ENCODE measurements at places on chromosomes 5 and 9. TPM values are rescaled to one million over a fixed set of nuclear protein-coding genes. Genes with fewer than 3 reads are reported as not detected.

DNA sequence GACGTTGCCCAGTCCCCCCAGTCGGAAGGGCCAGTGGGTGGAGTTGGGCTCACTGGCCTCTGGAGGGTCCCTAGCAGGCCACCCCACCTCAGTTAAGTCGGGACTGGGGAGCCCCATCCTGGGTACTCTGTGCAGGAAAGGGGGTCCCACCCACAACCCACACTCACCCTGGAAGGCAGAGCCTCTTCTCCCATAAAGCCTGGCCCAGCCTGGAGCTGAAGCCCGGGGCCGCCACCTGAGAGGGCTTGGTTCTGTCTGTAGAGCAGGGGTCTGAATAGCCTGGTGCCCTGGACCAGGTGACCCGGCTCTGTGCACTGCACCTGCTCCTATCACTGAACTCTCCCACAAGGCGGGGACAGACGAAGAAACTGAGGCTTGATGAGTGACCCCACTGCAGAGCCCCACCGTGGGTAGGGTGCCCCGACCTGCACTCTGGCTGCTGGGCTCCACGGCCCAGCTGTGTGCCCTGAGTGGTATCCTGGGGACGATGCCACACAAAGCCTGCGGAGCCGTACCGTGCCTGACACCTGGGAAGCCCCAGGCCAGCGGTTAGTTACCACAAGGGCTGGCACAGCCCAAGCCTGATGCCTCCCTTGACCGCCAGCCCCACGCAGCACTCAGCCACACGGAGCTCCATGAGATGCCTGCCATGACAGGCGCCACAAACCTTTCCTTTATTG, 7.3 kb downstream of the PTGES2 start:
- H3K4me3 ChIP-seq: no peak overlapping the region
- peaks cover 8% of the 10 kb centered on the region for H3K4me1 ChIP-seq
- no peaks in the 10 kb centered on the region for H3K27me3 ChIP-seq
- H3K36me3 ChIP-seq: peaks cover 6% of the 10 kb centered on the region

DNA sequence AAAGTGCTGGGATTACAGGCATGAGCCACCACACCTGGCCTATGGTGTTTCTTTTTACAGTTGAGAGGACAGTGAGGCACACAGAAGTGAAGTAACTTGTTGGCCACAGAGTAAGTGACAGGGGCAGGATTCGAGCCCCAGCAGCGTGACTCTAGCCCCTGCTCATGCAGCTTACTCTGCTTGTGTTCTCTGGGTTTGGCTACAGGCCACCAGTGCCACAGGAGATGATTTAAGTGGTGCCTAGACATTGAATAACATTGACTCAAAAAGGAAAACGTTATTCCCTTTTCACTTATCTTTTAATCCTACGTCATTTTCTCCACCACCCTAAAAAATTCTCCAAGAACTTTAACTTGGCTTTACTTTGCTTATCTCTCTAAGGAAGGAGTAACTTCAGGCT, 61.4 kb downstream of the SNX24 start:
- peaks cover 13% of the 10 kb centered on the region for H3K4me1 ChIP-seq
- H3K27ac ChIP-seq: no peak overlapping the region
- no peaks in the 10 kb centered on the region for H3K27me3 ChIP-seq
- no peaks in the 10 kb centered on the region for H3K36me3 ChIP-seq
- no peak overlapping the region for H3K4me3 ChIP-seq

WWC1 gene
- 3.3 TPM for total RNA-seq

DNA sequence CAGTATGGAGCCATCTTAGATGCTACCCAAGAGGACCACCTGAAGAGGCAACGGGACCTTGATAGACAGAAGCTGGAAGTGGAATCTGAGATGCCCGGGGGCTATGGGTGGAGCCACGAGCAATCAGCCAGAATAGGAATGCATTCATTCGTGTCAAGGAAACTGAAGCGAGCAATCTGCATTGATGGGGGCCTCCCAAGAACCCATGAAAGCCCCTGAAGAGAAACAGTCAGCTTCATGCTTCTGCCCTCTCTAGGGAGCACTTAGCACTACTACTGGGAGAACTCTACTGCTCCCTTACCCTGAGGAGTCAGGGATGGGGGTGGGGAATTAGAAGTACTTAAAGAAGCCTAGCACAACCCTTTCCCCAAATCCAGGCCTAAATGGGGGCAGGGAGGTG, 51.9 kb upstream of the TCERG1 start:
- no peak for DNase-seq
- no peak overlapping the region for H3K4me3 ChIP-seq
- H3K27ac ChIP-seq: no peak overlapping the region
- H3K27me3 ChIP-seq: peaks cover 29% of the 10 kb centered on the region
- no peaks in the 10 kb centered on the region for H3K36me3 ChIP-seq

GPR151 gene
- total RNA-seq: not detected

LCP2 gene
- 6.2 TPM for total RNA-seq

- DNase-seq: peak; percentile 75
- peak overlapping the region; percentile 57 for H3K27ac ChIP-seq
- no peaks in the 10 kb centered on the region for H3K27me3 ChIP-seq
- H3K36me3 ChIP-seq: peaks cover 91% of the 10 kb centered on the region
- H3K4me3 ChIP-seq: no peak overlapping the region
- H3K4me1 ChIP-seq: no peaks in the 10 kb centered on the region
Measured at GRCh38 chr5:142906863-142907671, 136.9 kb downstream of the ARHGAP26 start.

GRCh38 chr5:140213370-140213983, 38.5 kb downstream of the CYSTM1 start:
- no peak for DNase-seq
- no peaks in the 10 kb centered on the region for H3K27me3 ChIP-seq
- H3K4me3 ChIP-seq: no peak overlapping the region
- peaks cover 4% of the 10 kb centered on the region for H3K36me3 ChIP-seq
- no peak overlapping the region for H3K27ac ChIP-seq

- no peak overlapping the region for H3K4me3 ChIP-seq
- H3K27ac ChIP-seq: no peak overlapping the region
- peaks cover 7% of the 10 kb centered on the region for H3K4me1 ChIP-seq
Measured at GRCh38 chr5:38758774-38759600, 86.8 kb upstream of the OSMR start.

DNA sequence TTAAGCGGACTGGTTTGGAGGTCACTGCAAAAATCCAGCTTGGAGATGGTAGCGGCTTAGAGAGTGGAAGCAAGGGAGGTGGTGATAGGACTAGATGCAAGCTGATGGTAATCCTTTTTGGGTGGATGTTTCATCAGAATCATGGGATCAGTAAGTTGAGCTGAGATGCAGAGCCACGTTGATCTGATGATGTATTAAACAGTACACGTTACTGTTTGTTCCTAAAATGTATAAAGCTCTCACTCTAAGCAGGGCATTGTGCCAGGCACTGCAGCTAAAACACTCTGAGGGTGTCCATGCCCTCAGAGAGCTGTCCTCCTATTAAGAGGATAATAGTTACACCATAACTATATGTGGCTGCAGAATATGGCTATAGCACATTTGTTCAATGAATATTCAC, 93.1 kb downstream of the JAKMIP2 start:
- no peaks in the 10 kb centered on the region for H3K27me3 ChIP-seq
- no peak for DNase-seq
- H3K4me1 ChIP-seq: no peaks in the 10 kb centered on the region
- no peaks in the 10 kb centered on the region for H3K36me3 ChIP-seq
- H3K4me3 ChIP-seq: no peak overlapping the region

GRCh38 chr9:127626752-127627493, 14.8 kb downstream of the STXBP1 start:
- no peak for DNase-seq
- H3K27me3 ChIP-seq: no peaks in the 10 kb centered on the region
- H3K36me3 ChIP-seq: no peaks in the 10 kb centered on the region
- H3K27ac ChIP-seq: peak overlapping the region; percentile 41
- no peak overlapping the region for H3K4me3 ChIP-seq

DNA sequence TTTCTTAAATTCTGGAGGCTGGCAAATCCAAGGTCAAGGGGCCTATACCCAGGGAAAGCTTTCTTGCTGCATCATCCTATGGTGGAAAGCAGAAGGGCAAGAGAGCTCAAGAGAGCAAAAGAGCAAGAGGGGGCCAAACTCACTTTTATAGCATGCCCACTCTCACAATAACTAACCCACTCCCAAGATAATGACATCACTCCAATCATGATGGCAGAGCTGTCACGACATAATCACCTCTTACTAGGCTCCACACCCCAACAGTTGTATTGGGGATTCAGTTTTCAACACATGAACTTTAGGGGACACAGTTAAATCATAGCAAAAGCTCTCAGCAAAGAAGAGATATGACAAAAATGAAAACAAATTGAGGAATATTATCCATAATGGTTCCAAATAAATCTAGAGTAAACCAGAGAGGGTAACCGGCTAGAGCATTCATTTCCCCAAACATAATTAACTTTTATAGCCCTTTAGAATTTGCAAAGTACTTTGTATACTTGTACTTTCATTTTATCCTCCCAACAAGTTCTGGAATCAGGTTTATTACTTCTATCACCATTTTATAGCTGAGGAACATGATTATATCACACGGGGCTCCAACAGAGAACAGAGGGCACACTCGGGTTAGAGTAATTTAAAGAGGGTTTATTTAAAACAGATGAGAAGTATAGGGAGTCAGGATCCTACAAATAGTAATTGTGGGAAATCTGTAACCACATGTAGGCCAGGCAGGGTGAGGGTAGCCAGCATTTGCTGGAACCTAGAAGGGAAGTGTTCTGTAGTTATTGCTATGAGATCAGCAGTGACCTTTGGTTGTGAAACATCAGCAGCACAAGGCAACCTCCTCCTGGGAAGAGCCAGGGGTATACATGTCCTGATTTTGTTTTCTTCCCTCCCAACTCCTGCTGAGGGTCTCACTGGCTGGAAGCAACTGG, 7.2 kb upstream of the TARS1 start:
- H3K27ac ChIP-seq: no peak overlapping the region
- H3K4me3 ChIP-seq: no peak overlapping the region
- H3K36me3 ChIP-seq: no peaks in the 10 kb centered on the region
- no peaks in the 10 kb centered on the region for H3K4me1 ChIP-seq

GRCh38 chr5:73420666-73421065, 27.9 kb downstream of the FOXD1 start:
- peaks cover 98% of the 10 kb centered on the region for H3K27me3 ChIP-seq
- H3K4me3 ChIP-seq: no peak overlapping the region
- no peak for DNase-seq
- peaks cover 12% of the 10 kb centered on the region for H3K4me1 ChIP-seq

- no peak for DNase-seq
- H3K27me3 ChIP-seq: no peaks in the 10 kb centered on the region
- peaks cover 47% of the 10 kb centered on the region for H3K36me3 ChIP-seq
- peaks cover 34% of the 10 kb centered on the region for H3K4me1 ChIP-seq
- no peak overlapping the region for H3K4me3 ChIP-seq
Measured at GRCh38 chr5:149617760-149618306, 36.5 kb downstream of the ARHGEF37 start.

AK8 gene
- not detected for total RNA-seq

GRCh38 chr9:108443019-108443633, 412.7 kb downstream of the ACTL7B start:
- H3K4me1 ChIP-seq: no peaks in the 10 kb centered on the region
- no peaks in the 10 kb centered on the region for H3K36me3 ChIP-seq
- DNase-seq: no peak
- H3K4me3 ChIP-seq: no peak overlapping the region
- no peak overlapping the region for H3K27ac ChIP-seq

DNA sequence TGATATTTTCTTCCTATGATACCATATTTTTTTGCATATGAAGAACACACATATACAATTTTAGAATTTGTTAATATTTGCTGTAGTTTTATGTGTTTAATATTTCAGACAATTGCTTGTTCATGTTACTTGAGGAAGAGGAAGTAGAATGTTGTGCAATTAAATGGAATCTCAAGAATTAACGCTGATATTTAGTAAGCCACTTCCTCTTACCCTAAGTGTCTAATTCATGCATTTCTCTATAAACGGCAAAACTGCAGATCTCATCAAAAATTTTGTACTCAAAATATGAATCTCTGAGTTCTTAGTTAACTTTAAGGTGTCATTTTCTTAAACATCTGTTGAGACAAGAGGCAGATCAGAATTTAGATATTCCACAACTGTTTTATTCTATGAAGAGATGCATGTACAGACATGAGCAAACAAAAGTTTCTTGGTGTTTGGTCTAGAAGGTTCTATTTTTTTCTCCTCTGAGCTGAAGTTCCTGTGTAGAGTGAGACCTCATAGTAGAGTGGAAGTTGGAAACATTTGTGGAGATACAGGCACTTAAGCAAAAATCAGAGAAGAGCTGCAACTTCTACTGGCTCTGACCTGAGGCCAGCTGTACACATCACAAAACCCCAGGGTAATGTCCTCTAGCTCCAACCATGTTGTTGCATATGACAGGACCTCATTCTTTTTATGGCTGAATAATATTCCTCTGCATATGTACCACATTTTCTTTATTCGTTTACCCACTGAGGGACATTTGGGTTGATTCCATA, 16.6 kb upstream of the TGFBI start:
- H3K36me3 ChIP-seq: no peaks in the 10 kb centered on the region
- H3K27ac ChIP-seq: peak overlapping the region; percentile 17
- H3K4me1 ChIP-seq: no peaks in the 10 kb centered on the region
- no peaks in the 10 kb centered on the region for H3K27me3 ChIP-seq
- H3K4me3 ChIP-seq: no peak overlapping the region

GRCh38 chr5:16413166-16413860, 52.3 kb downstream of the ZNF622 start:
- no peak for DNase-seq
- H3K4me1 ChIP-seq: peaks cover 5% of the 10 kb centered on the region
- no peak overlapping the region for H3K4me3 ChIP-seq
- no peaks in the 10 kb centered on the region for H3K36me3 ChIP-seq

DNA sequence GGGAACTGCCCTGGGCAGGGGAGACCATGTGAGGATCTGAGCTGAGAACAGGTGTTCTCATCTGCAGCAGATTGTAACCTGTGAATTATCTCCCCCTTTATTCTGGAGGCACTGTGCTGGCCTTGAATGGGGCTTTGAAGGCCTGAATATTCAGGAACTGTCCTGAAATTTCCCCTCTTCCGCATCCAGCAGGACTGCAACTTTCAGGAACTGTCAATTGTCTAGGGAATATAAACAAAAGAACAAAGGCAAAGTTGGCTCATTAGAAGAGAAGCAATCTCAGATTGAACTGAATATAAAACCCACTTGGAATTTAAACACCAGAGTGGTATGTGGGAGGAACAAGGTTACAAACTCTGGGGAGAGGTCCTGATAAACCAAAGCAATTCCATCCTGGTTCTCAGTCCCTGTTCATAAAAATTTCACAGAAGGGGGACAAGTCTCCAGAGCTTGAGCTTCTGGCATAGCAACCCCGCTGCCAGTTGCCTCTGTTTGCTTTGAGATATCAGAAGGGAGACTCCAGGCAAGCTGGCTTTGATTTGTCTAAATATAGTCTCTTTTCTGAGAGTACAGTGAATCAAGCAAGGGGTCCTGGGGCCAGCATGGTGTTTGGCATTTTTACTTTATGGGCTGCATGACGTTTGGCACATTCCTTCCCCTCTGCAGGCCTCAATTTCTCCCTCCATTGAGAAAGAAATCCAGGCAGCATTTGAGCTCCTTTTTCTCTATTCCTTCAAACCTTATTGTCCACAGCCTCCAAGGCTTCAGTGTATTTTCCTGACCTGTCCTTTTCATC, 47.5 kb downstream of the ADRB2 start:
- DNase-seq: no peak
- H3K27ac ChIP-seq: peak overlapping the region; percentile 34
- no peaks in the 10 kb centered on the region for H3K36me3 ChIP-seq

RMRP gene
- total RNA-seq: 6,551 TPM

GRCh38 chr9:17928768-17929167, 349.9 kb downstream of the SH3GL2 start:
- no peak overlapping the region for H3K27ac ChIP-seq
- H3K36me3 ChIP-seq: no peaks in the 10 kb centered on the region
- H3K4me1 ChIP-seq: no peaks in the 10 kb centered on the region
- no peaks in the 10 kb centered on the region for H3K27me3 ChIP-seq
- DNase-seq: no peak
- H3K4me3 ChIP-seq: no peak overlapping the region

Data from heart left ventricle (tissue), 16 donors.